Fibroblast of villous mesenchyme (primary cell): ENCODE measurements at places on chromosomes 1 and 21. TPM values are rescaled to one million over a fixed set of nuclear protein-coding genes. Genes with fewer than 3 reads are reported as not detected.

ABCG1 gene
- total RNA-seq = 0.43 and 0.97 TPM in 2 replicates

GRCh38 chr1:17139637-17140036, 20.4 kb upstream of the PADI2 start:
- DNase-seq = no peak

TESK2 gene
- 1.6 and 2.2 TPM in 2 replicates for total RNA-seq

DNA sequence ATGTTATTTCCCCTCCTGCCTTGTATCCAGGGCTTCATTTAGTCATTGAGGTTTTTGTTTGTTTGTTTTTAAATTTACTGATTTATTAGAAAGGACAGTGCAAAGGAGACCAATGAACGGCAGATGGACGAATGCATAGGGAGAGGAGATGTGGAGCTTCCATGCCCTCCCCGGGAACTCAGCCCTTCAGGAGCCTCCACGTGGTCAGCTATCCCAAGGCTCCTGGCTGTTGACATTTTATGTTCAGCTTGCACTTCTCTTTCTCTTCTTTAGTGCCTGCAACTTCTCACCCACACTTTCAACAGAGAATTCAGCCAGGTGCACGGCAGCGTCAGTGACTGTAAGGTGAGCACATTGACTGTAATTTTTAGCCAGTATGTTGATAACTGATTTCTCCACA, 30.7 kb upstream of the PGD start:
- DNase-seq = no peak

DNA sequence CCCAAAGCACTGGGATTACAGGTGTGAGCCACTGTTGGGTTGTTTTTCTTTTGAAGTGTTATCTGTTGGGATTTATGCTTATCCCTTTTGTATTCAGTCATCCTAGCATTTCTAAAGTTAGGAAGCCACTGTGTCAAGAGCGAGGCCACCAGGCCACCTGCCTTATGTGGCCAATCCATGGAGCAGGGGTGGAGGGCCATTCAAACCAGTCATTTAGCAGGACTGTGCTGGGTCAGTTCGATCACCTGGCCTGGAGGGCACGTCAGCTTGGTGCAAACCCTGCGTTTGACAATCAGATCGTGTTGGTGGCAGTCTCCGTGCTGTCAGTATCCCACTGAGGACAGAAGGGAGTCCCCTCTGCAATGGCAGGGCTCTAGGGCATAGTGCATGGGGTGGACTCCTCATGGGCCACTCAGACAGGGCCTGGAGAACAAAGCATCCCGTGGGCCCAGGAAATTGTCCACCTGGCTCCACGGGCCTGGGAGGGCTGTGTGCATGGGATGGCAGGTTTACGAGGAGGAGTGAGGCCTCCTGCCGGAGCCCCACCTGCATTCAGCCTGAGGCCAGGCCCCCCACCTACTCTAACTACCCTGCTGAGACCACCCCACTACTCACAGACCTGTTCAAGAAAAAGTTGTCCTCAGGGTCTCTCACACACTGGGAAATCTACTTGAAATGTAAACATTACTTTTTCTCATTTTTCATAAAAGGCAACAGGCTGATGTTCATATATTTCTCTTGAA, 242.3 kb downstream of the SDCCAG8 start:
- no peak for DNase-seq

NMNAT1 gene
- total RNA-seq = 7.1 and 13.8 TPM in 2 replicates

DNA sequence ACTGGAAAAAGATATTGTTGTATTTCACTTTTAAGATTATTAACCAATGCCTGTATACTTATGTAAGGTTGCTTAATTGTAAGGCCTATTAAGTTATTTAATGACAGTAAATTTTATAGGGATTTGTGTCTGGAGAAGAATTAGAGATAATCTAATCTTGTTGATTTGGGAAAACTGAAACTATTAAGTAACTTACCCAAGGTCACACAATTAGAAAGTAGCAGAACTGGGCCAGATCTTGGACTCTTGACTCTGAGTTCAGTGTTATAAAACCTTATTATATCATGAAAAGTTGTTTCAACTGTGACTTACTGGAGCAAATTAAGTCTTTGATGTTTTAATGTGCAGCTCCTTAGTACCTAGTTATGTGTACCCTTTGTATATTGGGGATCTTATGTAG, 38.5 kb downstream of the CAMTA1 start:
- peak; percentile 30 for DNase-seq

- peak; percentile 68 for DNase-seq
Measured at GRCh38 chr1:153805042-153805745, 30.0 kb downstream of the SLC27A3 start.

- DNase-seq = peak; percentile 17
Measured at GRCh38 chr1:75937034-75937433, 4.8 kb upstream of the ASB17 start.

HPCAL4 gene
- total RNA-seq = not detected in 2 replicates

DNA sequence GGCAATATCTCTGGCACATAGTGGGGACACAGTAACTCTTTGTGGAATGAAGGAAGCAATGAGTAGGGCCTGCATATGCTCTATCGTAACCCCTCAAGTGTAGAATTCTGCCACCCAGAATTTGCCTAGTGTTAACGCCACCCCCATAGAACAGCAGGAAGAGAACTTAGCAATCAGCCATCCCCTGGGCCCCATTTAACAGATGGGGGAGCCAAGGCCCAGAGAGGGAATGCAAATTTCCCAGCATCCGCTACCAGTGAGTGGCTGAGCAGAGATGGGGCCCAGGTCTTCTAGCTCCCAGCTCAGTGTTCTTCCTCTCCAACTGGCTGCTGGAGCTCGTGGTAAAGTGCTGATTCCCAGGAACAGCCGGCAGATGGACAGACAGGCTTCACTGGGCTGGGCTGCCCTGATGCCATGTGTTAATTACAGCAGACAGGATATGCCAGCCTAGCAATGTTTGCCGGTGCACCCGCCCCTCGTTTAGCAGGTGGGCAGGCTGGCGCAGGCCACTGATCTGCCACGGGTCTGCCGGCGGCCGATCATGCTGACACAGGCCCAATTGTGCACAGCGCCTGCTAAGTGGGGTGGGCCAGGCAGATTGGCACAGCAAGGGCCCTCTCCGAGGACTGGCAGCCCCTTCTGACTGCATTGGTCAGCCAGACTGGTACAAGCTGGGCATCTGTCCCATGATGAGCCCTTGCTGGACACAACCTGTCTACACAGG, 171.9 kb downstream of the IGSF21 start:
- DNase-seq = no peak

PPIE gene
- 23.8 and 31.1 TPM in 2 replicates for total RNA-seq

WNT2B gene
- 2.6 TPM in 2 replicates for total RNA-seq

- DNase-seq = no peak
Measured at GRCh38 chr1:11794446-11795237, 11.1 kb downstream of the MTHFR start.
